ENCODE measurements at places on chromosomes 5 and 9.

DNA sequence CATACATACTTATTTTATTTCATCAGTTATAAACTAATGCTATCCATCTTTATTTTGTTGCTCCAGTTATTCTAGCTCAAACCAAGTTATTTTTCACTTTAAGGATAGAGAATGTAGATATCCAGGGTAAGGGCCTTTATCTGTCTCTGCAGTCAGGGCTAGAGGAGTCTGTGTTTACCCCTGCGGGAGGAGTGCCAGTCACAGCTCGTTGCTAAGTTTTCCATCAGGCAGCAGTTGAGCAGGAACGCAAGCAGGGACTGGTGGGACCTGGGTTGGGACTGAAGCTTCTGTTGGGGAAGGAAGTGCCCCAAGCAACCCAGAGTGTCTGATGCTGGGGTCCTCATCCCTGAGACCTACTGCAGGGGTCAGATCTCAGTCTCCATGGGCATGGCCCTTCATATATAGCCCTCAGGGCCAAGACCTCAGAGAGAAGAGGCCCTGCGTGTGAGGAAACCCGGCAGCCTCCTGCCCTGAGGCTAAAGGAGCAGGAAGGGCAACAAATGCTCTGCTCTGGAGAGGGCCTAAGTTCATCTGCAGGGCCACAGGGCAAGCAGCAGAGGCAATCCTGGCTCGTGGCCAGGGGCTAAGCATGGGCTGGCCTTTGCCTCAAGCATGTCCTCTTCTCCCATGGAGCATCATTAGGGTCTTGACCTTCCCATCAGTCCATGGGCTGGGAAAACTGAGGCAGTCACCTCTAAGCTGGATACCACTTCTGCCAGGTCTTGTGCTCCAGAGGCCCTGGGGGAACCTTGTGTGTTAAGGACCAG, 6.6 kb downstream of the SLC22A4 start:
- H3K27me3 ChIP-seq = peaks cover 10% of the 10 kb centered on the region
- no peak overlapping the region for H3K4me3 ChIP-seq
- H3K27ac ChIP-seq = no peak overlapping the region
- DNase-seq = no peak
- H3K36me3 ChIP-seq = no peaks in the 10 kb centered on the region

- DNase-seq = no peak
- H3K4me3 ChIP-seq = no peak overlapping the region
- H3K27me3 ChIP-seq = peaks cover 55% of the 10 kb centered on the region
- H3K36me3 ChIP-seq = peaks cover 6% of the 10 kb centered on the region
- no peak overlapping the region for H3K27ac ChIP-seq
These were observed 14.6 kb upstream of the KCNIP1 start for GRCh38 chr5:170489199-170489598.

GRCh38 chr5:98432378-98432777, 341.1 kb upstream of the RGMB start:
- no peak overlapping the region for H3K27ac ChIP-seq
- H3K27me3 ChIP-seq = no peaks in the 10 kb centered on the region
- DNase-seq = no peak
- no peaks in the 10 kb centered on the region for H3K36me3 ChIP-seq

- H3K4me1 ChIP-seq = peaks cover 4% of the 10 kb centered on the region
- DNase-seq = no peak
- H3K27me3 ChIP-seq = peaks cover 23% of the 10 kb centered on the region
- H3K36me3 ChIP-seq = no peaks in the 10 kb centered on the region
- no peak overlapping the region for H3K4me3 ChIP-seq
These were observed 64.2 kb downstream of the CFAP77 start for GRCh38 chr9:132474253-132474652.

Data from T-helper 17 cell (primary cell).